Stimulated activated CD4-positive, alpha-beta T cell treated with anti-CD3 and anti-CD28 coated beads, TNF-alpha, amount 100 ng/mL, for 48 hours (primary cell): ENCODE measurements at places on chromosomes 11 and 22.
A peak's percentile ranks its signal among the peaks of the same experiment; 100 is the strongest.

DNA sequence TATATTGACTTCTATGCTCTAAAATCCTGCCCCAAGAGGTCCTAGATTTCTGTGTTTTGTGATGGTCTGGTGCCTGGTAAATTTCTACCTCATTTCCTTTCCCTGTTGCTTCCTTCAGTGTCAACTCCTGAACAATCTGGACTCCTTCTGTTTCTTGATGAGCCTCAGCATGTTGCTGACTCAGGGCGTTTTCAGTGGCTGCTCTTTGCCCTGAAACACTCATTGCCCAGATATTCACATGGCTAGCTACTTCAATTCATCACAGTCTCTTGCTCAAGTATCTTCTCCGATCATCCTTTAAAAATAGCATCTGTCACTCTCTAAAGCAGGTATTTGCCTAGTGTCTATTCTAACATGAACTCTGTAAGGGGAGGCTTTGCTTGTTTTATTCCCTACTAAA lies 526.3 kb upstream of the RAG2 start:
- no peak for DNase-seq

DNA sequence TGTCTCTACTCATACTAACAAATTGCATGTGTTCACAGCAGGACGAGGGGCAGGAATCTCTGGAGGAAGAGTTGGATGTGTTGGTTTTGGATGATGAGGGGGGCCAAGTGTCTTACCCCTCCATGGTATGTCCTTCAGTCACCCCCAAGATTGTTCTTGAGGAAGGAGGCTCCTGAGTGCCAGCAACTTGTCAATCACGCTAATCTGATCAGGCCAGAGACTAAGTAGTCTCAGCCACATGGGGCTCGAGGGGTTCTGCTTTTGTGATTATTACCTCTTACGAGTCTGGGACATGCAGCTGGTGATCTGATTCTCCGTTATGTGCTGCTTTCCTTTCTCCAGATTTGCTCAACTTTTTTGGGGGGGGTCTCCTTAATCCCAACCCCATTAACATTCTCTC lies 54.3 kb downstream of the CTNND1 start:
- DNase-seq = no peak

GRCh38 chr22:37146051-37146385 lies 3.7 kb downstream of the IL2RB start:
- DNase-seq = no peak

GRCh38 chr11:124578761-124579160 lies 9.0 kb downstream of the OR8A1 start:
- DNase-seq = no peak

DNA sequence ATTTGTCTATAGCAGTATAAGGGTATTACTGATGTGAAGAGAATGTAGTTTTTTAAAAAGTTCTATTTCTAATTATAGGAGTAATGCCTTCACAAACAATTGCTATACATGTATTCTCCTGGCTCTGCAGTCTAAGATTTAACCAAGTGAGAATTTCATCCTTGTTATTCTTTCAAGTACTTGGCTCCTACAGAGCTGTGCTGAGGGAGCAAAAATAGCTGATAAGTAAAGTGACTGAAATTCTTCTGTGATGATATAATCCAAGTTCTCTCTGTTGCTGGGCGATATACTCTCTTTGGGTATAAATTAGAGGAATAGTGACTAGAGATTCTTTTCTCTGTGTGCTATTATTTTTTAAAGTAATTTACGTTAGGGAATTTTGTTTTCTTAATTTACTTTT lies 68.0 kb downstream of the PGR start:
- no peak for DNase-seq

DNA sequence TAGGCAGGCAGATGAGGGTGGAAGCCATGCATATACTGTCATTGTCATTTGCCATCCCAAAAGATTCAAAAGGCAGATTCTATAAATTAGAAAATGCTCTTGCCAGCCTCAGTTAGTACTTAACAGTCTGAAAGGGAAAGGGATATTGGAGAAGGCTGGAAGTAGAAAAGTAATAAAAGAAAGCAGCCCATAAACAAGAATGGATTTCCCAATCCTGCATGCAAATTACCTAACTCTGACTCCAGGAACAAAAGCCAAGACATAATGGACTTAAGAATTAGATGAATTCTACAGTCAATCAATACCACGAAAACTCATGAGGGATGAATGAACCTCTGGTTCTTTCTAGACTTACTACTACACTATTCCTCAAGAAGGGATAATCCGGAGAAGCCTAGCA lies 5.9 kb downstream of the PAK1 start:
- DNase-seq = no peak

- DNase-seq = no peak
Measured at GRCh38 chr11:28514391-28514790, 406.2 kb downstream of the METTL15 start.

DNA sequence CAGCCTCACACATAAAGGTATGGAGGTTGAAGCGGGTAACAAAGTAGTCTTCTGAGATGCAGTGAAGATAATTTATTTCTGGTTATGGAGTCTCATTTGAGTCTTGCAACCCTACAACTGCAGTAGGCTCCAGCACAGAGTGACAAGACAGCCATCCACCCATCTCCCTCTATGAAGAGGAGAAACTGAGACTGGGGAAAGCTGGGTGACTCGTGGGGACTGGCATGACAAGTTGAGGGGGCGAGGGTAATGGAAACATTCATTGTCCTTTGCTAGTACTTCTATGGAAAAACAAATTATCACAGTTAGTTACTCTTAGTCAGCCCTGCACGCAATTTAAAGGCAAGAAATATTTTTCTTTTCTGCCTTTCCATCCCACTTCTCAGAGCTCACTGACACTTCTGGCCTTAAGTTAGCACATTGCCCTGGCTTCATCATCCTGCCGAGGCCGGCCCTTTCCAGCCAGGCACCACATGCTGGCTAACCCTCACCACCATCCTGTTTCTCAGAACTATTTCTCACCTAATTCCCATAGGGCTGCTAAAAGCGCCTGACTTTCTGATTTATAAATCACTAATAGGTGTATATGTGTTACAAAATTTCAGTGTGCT lies 361.1 kb downstream of the ETS1 start:
- DNase-seq = peak; percentile 52
